ENCODE measurements at places on chromosomes 1 and 21.

DNA sequence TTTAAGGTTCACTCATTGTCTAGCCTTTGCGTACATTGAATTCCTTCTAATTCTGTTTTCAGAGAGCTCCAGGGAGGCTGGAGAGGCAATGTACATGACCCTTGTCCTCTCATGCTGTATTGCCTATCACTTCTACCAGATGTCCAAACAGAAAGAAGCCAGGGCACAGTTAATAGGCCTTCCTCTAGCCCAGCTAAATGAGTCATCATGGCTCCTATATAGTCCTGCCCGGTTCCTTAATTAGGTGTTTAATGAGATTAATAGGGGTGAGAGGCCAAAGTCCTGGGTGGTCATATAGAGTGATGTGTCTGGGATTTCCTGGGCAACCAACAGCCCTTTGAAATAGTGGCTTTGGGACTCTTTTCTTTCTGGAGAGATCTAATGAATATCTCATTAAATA lies 76.3 kb downstream of the ZSCAN20 start:
- no peak for DNase-seq

- no peak for DNase-seq
These were observed 104.2 kb downstream of the IGSF21 start for GRCh38 chr1:18211764-18212163.

DNA sequence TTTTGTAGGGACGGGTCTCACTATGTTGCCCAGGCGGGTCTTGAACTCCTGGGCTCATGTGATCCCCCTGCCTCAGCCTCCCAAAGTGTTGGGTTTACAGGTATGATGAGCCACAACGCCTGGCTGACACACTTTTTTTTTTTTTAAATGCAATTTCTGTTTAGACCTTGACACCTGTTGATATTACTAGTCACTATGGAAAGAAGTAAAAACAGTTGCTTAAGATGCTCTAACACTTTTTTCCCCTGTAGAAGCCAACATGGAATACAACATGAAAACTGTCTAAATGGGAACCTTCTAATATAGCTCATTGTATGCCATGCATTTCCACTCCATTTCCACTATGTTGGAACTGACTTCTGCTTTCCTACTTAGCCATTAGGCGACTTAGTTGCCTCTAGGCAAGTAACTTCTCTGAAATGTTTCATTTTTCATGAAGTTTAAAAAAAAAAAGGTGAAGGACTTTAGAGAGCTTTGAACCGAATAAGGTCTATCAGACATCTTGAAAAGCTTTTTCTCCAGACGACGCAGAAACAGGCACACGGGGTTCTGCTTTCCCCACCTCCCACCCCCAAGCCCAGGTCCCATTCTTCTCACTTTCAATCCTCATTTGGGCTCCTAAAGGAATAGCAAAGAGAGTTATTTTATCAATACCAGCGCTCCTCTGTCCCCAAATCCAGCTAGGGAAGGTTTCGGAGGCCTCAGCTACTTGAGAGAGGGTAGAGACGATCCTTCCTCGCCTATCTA lies 648 bp upstream of the DR1 start:
- DNase-seq, result peak; percentile 77

GRCh38 chr1:151799179-151800022 lies 5.8 kb downstream of the LINGO4 start:
- DNase-seq, result no peak

DNA sequence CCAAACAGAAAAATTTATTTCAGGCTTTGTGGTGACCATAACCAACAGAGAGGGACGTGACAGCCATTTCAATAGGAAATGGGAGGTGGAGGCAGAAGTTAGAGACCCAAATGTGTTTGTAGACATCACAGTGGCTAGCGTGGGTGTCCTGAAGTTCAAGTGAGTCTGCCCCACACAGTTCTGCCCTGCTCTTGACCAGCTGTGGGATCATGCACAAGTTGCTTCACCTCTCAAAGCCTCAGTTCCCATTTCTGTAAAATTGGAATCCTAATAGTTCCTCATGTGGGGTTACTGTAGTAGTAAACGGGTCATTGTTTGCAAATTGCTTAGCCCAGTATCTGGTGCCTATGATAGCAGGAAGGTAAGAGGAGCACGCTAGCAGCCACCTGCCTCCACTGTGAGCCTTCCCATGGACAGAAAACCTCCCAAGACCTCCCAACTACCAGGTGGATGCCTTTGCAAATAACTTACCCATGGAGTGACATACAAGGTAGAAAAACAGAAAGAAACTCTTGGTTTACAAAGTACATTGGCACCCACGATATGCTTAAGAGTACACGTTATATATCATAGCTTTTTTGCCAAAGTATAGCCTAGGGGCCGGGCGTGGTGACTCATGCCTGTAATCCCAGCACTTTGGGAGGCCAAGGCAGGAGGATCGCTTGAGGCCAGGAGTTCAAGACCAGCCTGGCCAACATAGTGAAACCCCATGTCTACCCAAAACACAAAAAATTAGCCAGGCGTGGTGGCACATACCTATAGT lies 29.1 kb downstream of the FHAD1 start:
- no peak for DNase-seq

DNA sequence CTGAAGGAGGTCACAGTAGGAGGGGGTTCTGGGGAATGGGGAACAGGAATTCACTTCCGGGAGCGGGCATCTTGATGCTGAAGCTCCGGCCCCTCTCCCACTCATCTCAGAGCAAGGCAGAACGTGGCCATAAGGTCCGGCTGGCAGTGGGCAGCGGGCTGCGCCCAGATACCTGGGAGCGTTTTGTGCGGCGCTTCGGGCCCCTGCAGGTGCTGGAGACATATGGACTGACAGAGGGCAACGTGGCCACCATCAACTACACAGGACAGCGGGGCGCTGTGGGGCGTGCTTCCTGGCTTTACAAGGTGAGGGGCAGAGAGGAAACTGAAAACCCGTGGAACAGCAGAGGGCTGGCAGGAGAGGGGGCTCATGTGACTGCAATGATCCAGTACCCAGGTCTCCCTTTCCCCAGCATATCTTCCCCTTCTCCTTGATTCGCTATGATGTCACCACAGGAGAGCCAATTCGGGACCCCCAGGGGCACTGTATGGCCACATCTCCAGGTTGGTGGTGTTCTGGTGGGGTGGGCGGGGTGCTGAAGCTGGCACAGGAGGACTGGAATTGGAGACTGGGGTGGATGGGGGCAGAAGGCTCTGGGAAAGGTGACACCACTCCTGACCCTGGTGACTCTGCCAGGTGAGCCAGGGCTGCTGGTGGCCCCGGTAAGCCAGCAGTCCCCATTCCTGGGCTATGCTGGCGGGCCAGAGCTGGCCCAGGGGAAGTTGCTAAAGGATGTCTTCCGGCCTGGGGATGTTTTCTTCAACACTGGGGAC lies 3.0 kb downstream of the SLC27A3 start:
- no peak for DNase-seq

DNA sequence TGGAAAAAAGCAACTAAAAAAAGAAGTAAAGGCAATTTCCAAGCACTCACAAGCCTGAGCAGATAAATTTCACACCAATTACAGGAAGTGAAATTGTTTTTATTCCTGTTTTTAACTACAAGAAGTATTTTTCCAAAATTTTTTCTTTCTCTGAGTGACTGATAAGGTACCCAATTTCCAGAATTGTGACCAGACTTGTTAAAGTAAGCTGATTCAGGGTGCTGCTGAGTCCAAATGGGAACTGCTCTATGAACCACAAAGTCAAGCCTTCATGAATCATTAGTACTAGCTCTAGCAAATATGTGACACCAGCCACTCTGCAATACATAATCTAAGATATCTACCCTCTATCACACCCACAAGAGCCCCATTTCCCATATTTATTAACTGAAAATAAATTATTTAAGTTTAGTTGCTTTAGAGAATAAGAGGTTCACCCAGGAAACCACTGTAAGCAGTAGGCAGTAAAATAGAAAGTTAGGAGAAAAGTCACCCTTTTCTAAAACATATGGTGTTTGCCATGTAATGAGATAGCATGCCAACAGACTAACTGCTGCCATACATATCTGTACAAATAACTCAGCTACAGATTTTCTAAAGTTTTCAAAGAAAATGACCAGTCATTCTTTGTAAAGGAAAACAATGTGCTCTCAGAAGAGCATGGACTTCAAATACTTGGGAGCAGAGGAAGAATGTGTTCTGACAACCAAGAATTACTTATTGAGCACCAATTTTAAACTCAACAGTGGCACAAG lies 43.1 kb upstream of the TNFSF18 start:
- DNase-seq, result no peak

DNA sequence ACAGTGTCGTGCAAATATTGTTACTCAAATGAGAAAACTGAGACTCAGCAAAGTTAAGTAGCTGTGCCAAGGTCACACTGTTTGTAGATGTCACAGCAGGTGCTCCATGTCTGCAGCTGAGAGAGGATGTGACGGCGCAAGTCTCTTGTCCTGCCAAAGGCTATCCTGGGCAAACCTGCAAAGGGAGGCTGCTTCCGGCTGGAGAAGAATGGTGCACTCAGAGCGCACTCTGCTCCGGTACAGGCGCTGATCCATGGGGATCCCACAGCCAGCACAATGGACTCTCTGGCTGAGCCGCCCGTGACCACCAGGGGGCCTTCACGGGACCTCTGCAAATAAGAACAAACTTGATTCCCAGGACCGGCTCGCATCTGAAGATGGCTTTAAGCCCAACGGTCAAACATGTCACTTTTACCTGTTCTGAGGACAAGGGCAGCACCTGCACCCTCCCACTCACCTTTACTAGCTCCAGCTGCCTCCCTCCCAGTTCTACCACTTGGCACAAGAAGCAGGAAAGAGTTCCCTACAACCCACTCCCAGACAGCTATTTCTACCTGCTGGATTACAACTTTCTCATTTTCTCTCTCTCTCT lies 21.9 kb downstream of the RD3 start:
- DNase-seq, result peak; percentile 63

GRCh38 chr1:24003331-24003972 lies 23.3 kb upstream of the SRSF10 start:
- no peak for DNase-seq

GRCh38 chr21:29320031-29320430 lies 21.3 kb downstream of the BACH1 start:
- peak; percentile 40 for DNase-seq

- DNase-seq, result no peak
These were observed 32.3 kb downstream of the DNASE2B start for GRCh38 chr1:84430546-84430945.

GRCh38 chr1:200306944-200307754 lies 102.7 kb downstream of the ZNF281 start:
- peak; percentile 73 for DNase-seq

- DNase-seq, result peak; percentile 98
These were observed 9.6 kb downstream of the TMEM167B start for GRCh38 chr1:109099938-109100773.

GRCh38 chr1:152442301-152442700 lies 28.2 kb upstream of the CRNN start:
- no peak for DNase-seq

GRCh38 chr1:174189428-174190062 lies 30.2 kb downstream of the RABGAP1L start:
- DNase-seq, result peak; percentile 17

DNA sequence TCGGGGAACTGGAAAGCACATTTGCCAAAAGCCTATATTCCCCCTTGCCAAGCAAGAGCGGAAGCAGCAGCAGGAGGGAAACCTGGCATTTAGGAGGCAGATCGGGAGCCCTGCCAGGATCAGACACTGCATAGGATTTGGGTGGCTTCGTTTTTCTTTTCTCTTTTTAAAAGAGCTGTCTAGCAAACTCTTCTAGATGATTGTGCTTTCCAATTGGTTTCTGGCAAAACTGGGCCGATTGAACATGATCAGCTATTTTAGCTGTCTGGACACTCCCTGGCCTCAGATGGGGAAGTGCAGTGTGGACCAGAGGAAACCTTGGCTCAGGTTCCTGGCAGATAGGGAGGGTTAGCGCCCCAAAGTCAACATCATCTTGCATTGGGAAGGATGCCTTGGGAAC lies 414.0 kb upstream of the KAZN start:
- no peak for DNase-seq

DNA sequence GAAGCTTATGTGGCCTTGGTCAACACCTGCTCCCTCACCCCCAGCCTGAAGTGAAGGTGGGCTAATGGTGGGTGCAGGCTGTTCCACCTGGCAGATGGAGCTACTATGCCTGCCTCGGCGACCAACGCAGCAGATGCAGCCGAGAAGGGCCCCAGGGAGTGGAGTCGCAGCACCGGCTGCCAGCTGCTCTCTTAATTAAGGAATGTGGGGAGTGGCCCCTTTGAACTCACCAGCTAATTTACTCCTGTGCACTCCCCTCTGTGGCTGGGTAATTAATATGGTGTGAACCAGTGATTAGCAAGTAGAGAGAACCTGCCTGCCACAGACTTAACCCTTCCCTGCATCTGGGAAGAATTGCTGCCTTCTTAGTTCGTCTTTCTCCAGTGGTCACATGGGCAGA lies 3.3 kb upstream of the SLAMF8 start:
- DNase-seq, result no peak

GRCh38 chr1:153945131-153945794 lies 1.3 kb downstream of the DENND4B start:
- peak; percentile 84 for DNase-seq

- no peak for DNase-seq
These were observed 87.1 kb downstream of the DAB1 start for GRCh38 chr1:57336793-57337192.

DNA sequence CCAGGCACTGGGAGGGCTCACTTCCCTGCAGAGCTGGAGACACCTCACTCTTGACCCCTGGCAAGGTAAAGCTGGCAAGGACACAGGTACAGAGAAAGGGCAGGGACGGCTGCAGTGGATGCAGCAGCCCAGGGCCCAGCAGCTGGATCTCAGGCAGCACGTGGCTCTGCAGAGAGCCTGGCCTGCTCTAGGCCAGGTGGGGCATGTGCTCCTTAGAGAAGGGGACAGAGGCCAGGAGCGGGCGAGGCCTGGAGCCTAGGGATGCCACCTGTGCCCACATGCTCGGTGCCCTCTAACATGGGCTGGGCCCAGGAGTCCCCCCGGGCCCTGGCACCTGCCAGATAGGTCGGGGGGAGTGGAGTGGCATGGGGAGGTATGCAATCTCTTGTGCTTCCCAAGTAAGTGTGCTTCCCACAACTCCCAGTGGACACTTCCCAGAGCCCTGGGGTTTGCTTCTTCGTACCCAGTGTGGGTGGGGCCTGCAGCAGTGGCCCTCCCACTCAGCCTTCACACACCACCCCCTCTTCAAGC lies 30.0 kb downstream of the WNT3A start:
- DNase-seq, result no peak

GRCh38 chr21:45873866-45874265 lies 107.7 kb upstream of the COL6A1 start:
- DNase-seq, result no peak

DNA sequence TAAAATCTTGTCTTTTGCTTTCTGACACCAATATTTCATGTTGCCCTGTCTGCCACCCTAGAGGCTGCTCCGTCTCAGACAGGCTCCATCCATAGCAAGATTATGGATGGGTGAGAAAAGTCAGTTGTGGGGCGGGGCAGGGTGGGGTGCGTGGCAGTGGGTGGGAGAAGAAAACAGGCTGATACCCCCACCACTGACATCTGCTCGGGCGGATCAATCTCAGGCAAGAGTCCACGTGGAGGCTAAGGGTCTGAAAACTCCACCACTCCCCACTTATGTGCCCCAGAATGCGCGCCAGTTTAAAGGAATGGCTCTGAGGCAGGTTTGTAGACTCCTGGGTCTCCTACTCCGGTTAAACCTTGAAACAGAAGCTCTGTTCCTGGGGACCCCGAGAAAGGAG lies 101.5 kb downstream of the HLCS start:
- DNase-seq, result no peak
